Posterior cingulate gyrus (tissue), 11 donors: ENCODE measurements at places on chromosomes 3 and 15.

- no peak for DNase-seq
These were observed 137.6 kb upstream of the TRIM42 start for GRCh38 chr3:140540262-140540661.

DNA sequence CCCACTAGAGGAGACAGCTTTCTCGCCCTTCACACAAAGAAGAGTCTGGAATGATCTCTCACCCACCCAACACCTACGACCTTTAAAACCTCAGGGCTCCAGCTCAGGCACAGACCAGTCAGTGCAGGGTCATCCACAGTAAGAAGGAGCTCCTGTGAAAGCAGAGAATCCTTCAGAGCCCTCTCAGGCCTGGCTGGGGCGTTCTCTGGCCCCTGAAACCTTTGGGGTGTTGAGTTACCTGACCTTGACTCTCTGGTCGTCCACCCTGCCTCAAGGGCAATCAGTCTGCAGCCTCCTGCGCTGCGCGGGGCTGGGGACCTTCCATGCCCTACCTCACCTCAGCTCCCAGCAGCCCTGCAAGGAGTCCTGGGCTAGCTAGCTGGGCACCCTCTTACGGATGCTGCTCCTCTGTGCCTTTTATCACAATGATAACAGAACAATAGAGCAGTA is 106.2 kb downstream of the ADCY5 start:
- DNase-seq, result peak; percentile 54

GRCh38 chr15:72923289-72923688 is 129.0 kb upstream of the NEO1 start:
- no peak for DNase-seq

GRCh38 chr3:45537970-45538640 is 56.4 kb upstream of the LIMD1 start:
- DNase-seq, result no peak

- DNase-seq, result no peak
These were observed 79.7 kb upstream of the RASGRF1 start for GRCh38 chr15:79170256-79170664.

DNA sequence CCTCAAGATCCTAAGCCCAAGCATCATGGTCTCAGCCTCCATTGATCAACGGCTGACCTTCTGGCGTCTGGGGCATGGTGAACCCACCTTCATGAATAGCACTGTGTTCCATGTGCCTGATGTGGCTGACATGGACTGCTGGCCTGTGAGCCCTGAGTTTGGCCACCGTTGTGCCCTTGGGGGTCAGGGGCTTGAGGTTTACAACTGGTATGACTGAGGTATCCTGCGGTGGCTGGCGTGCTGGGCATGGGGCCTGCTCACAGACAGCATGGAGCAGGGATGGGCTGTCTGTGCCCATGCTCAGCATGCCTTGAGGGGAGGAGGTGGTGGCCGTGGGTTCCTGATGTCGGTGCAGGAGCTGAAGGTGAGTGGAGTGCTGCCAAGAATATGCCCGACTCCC is 3.3 kb downstream of the DALRD3 start:
- DNase-seq, result no peak

- DNase-seq, result peak; percentile 84
These were observed 3.7 kb downstream of the ISL2 start for GRCh38 chr15:76340198-76340802.

DNA sequence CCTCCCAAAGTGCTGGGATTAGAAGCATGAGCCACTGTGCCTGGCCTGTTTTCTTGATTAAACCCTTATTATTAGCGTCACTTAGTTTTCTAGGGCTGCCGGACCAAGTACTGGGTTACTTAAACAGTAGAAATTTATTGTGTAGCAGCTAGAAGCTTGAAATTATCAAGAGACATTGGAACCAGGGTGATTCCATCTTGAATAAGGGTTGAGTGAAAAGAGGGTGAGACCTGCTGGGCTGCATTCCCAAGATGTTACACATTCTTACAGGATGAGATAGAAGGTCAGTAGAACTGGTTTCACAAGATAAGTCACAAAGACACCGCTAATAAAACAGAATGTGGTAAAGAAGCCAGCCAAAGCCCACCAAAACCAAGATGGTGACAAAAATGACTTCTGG is 18.6 kb upstream of the FSTL1 start:
- no peak for DNase-seq
